ENCODE measurements at places on chromosomes 16 and 17. TPM values are rescaled to one million over a fixed set of nuclear protein-coding genes. Genes with fewer than 3 reads are reported as not detected.

The TCAP gene
- 0.71 TPM for total RNA-seq

The TUBG2 gene
- 23.4 TPM for total RNA-seq

The ABI3 gene
- not detected for total RNA-seq

The TSPOAP1 gene
- not detected for total RNA-seq

The FASN gene
- total RNA-seq, result 120 TPM

The CHP2 gene
- total RNA-seq, result not detected

The SOX9 gene
- total RNA-seq, result 4.5 TPM

The NT5M gene
- 5.0 TPM for total RNA-seq

The SHISA6 gene
- not detected for total RNA-seq

The CCDC154 gene
- total RNA-seq, result 0.28 TPM

The EMC8 gene
- total RNA-seq, result 71.1 TPM

The C1QTNF8 gene
- total RNA-seq, result not detected

The NGFR gene
- total RNA-seq, result 0.26 TPM

The ZFPM1 gene
- total RNA-seq, result 5.0 TPM

The PROCA1 gene
- 1.1 TPM for total RNA-seq

DNA sequence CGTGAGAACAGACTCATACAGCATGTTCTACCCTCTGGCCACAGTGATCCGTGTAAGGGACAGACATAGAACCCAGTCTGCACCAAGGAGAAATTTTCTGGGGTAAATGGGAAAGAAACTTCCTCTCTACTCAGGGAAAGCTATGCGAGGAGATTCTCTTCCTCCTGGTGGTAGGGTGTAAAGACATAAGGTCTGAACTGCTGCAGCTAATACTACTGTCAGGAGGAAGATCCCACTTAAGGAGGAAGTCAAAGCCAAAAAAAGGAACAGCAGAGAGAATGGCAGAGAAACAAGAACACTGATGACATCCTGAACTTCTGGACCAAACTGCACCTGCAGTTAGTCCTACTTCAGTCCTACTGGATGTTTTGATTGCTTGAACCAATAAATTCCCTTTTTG lies 7.1 kb upstream of the TM4SF5 start:
- H3K4me1 ChIP-seq, result no peaks in the 10 kb centered on the region
- peaks cover 18% of the 10 kb centered on the region for H3K27me3 ChIP-seq
- no peak overlapping the region for H3K4me3 ChIP-seq
- H3K36me3 ChIP-seq, result no peaks in the 10 kb centered on the region

- no peaks in the 10 kb centered on the region for H3K27me3 ChIP-seq
- no peak overlapping the region for H3K4me3 ChIP-seq
- DNase-seq, result no peak
- H3K4me1 ChIP-seq, result peaks cover 12% of the 10 kb centered on the region
- H3K36me3 ChIP-seq, result peaks cover 62% of the 10 kb centered on the region
- H3K27ac ChIP-seq, result no peak overlapping the region
Observed at GRCh38 chr16:23491490-23492391, 18.6 kb downstream of the GGA2 start.

DNA sequence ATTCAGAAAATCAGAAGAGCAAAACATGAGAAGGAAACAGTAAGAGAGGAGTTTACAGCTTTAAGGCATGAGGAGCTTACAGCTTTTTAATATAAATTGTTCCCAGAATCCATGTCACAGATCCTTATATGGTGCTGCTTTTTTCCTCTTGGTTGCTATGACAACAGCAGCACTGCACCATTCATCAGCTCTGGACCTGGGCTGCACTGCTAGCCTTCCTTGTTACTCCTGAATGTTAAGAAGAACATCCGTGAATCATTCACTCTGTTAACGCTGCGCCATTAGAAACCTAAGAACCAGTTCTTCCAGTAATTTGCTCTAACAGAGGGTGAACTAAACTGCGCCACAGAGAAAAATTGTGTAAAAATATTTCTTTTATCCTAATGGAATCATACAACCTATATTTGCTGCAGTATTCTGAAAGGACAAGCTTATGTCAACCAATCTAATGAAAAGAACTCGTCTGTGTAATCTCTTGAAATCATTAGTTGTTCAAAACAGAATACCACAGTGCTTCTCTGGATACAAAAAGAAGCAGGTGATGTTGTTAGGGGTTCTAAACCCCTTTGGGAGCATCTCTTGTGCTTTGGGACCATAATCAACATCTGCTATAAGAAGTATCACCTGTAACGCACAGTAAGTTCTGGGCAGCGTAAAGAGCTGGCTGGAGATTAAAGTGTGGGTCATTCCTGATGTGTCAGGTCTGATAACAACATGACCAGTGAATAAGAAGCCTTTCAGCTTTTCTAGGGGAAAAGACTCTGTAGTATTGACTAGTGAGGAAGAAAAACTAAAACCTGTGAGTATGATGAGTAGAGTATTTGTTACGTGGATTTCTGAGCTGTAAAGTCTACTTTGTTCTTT lies 151.2 kb downstream of the TANC2 start:
- H3K36me3 ChIP-seq, result no peaks in the 10 kb centered on the region
- H3K27ac ChIP-seq, result no peak overlapping the region
- no peak overlapping the region for H3K4me3 ChIP-seq
- DNase-seq, result no peak
- H3K27me3 ChIP-seq, result no peaks in the 10 kb centered on the region

DNA sequence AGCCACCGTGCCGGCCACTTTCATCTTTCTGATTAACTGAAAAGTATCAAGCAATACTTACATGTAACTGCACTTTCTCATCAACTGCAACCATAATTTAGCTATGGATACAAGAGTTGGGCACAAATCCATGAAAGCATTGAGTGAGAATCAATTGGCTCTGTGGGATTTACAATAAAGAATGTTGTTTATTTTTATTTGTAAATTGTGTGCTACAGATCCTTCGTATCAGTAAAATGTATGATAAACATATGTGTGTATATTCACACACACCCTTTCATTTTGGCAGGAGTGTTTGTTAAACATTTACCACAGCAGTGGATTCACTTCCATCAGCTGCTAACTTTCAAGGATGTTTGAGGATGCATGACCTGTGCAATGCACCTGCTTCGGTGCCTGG lies 411.0 kb downstream of the WWOX start:
- no peak overlapping the region for H3K27ac ChIP-seq
- DNase-seq, result no peak
- no peaks in the 10 kb centered on the region for H3K27me3 ChIP-seq
- no peaks in the 10 kb centered on the region for H3K36me3 ChIP-seq
- no peak overlapping the region for H3K4me3 ChIP-seq
- peaks cover 12% of the 10 kb centered on the region for H3K4me1 ChIP-seq

DNA sequence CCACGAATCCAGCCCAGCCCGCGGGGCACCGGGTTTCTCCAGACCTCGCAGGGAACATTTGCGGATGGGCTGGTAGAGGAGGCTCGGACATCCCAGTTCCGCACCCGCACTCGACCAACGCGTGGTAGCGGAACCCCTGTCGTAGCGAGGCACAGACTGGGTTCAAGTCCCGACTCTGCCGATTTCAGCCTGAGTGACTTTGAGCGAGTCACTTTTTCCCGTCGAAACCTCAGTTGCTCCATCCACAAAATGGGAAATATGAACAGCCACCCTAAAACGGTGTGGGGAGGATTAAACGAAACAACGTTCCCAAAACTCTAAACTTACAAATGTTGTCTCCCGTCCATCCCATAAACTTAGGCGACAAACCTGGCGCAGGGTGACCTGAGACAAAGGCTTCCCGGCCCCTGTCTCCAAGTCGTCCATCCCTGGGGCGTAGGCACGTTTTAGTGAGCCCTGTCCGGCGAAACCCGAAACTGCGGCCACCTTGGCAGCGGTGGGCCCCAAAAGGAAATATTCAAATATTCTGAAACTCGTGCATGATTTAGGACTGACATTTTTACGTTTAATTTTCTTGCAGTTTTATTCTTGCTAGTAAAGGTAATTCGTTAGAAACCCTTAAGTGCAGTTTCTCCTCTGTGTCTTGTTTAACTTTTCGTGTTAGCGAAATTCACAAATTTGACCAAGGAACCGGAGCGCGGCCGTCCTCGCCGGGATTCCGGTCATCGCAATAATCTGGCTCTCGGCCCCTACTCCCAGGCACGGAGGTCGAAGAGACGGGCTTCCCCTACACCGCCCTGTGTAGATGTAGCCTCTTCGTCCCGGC lies 1.9 kb upstream of the MLLT6 start:
- peaks cover 2% of the 10 kb centered on the region for H3K27me3 ChIP-seq
- H3K27ac ChIP-seq, result peak overlapping the region; percentile 90
- H3K36me3 ChIP-seq, result peaks cover 22% of the 10 kb centered on the region
- peaks cover 17% of the 10 kb centered on the region for H3K4me1 ChIP-seq
- H3K4me3 ChIP-seq, result peak overlapping the region; percentile 99

DNA sequence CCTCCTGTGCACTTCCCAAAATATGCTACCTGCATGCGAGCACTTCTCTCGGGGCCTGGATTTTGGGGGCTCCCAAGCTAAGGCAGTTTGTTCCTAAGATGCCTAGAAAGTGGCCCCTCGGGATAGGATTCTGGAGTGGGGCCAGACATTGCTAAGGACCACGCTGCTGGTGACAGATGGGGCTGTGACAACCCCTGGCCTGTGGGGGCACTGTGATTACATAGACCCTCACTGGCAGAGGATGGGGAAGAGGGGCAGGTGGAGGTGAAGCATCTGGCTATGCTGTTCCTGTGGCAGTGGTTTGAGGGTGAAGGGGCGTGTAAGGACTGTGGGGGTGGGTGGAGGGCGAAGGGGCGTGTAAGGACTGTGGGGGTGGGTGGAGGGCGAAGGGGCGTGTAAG lies 128.4 kb downstream of the ENGASE start:
- no peak overlapping the region for H3K4me3 ChIP-seq
- H3K4me1 ChIP-seq, result peaks cover 10% of the 10 kb centered on the region
- no peak overlapping the region for H3K27ac ChIP-seq

- DNase-seq, result peak; percentile 78
- peaks cover 33% of the 10 kb centered on the region for H3K4me1 ChIP-seq
- peak overlapping the region; percentile 86 for H3K4me3 ChIP-seq
- no peaks in the 10 kb centered on the region for H3K27me3 ChIP-seq
- H3K27ac ChIP-seq, result no peak overlapping the region
Observed at GRCh38 chr16:4937782-4938682, 1.1 kb upstream of the PPL start.

DNA sequence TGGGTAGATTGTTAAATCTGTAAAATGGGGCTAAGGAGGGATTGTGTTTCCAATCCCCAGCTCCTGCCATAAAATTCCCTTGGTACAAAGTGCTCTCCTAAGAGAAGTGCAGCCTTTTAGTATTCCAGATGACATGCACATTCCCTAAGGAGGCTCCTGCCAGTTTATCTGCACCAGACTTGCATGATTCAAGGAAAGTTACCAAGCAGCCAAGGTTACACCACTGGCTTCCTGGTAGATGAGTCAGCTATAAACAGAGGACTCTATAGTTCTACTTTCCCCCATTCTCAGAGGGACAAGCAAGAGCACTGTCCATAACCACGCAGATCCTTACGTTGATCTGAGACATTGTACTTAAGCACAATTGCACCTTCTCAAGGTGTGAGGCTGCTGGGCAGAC lies 1.9 kb downstream of the CALB2 start:
- H3K27ac ChIP-seq, result no peak overlapping the region
- peaks cover 8% of the 10 kb centered on the region for H3K27me3 ChIP-seq
- no peak overlapping the region for H3K4me3 ChIP-seq
- DNase-seq, result peak; percentile 78
- H3K4me1 ChIP-seq, result peaks cover 12% of the 10 kb centered on the region

- peaks cover 44% of the 10 kb centered on the region for H3K4me1 ChIP-seq
- peak; percentile 51 for DNase-seq
- peak overlapping the region; percentile 3 for H3K4me3 ChIP-seq
Observed at GRCh38 chr17:17062866-17063265, 20.6 kb downstream of the MPRIP start.

DNA sequence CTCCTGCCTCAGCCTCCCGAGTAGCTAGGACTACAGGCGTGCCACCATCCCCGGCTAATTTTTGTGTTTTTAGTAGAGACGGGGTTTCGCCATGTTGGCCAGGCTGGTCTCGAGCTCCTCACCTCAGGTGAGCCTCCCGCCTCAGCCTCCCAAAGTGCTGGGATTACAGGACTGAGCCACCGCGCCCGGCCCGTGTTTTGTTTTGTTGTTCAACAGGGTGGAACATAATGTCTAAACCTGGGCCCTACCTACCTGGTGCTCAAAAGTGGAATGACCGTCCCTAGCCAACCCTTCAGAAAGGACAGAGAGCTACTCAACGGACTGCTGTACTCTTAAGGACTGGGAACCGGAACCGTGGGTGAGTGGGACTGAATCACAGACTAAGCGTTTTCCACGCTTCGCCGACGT lies 772 bp upstream of the KIF22 start:
- no peaks in the 10 kb centered on the region for H3K27me3 ChIP-seq
- no peaks in the 10 kb centered on the region for H3K36me3 ChIP-seq
- peak overlapping the region; percentile 84 for H3K4me3 ChIP-seq
- DNase-seq, result no peak

DNA sequence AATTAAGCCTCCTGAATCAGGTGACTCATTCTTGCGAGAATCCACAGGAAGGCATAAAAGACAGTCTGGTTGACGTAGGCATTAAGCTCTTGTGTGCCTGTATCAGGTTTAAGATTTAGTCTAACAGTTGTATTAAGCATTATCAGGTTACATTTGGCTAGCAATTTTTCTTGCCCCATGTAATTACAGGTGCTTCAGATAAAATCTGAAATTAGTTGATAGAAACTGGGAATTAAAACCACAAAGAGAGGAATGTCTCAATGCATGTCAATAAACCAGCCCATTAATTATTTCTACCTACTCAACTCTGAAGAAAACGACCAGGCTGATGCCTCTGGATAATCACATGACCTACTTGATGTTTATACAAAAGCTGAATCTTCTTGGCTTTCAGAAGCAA lies 217.2 kb downstream of the CA10 start:
- H3K4me1 ChIP-seq, result no peaks in the 10 kb centered on the region
- no peak overlapping the region for H3K27ac ChIP-seq
- H3K36me3 ChIP-seq, result no peaks in the 10 kb centered on the region
- DNase-seq, result no peak

DNA sequence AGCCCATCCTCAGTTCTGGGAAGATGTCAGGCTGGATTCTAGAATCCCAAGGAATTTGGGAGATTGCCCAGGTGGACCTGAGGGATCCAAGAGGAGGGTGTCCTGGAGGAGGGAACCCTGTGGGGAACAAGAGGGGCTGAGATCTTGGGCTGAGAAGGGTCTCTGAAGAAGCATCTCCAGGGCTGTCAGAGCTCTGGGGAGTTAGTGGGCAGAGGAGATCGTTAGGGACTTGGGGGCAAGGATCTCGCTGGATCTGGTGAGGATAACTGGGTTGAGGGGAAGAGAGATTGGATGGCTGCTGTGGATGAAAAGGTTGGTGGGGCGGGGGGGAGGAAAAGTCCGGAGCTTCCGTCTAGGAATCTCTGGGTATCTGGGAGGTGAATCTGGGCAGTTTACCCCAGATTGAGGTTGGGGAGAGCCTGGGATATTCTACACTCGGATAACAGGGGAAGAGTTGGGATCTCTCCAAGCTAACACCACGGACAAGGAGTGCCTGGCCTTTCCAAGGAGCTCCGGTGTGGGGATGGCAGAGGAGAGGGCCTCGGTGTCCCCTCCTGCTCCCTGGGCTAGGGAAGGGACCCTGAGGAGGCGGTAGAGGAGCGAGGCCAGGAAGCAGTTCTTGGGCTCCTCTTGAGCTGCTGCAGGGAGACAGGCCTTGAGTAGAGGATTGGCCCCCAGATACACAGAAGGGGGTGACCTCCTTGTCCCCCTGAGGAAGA lies 1.7 kb downstream of the FBXL19 start:
- H3K4me3 ChIP-seq, result peak overlapping the region; percentile 98
- H3K27me3 ChIP-seq, result no peaks in the 10 kb centered on the region
- peak overlapping the region; percentile 73 for H3K27ac ChIP-seq

GRCh38 chr16:70476272-70477020 lies 22.1 kb downstream of the FCSK start:
- peak; percentile 65 for DNase-seq
- peak overlapping the region; percentile 46 for H3K27ac ChIP-seq

- H3K4me3 ChIP-seq, result no peak overlapping the region
- no peak for DNase-seq
- H3K36me3 ChIP-seq, result no peaks in the 10 kb centered on the region
- no peak overlapping the region for H3K27ac ChIP-seq
- no peaks in the 10 kb centered on the region for H3K27me3 ChIP-seq
Observed at GRCh38 chr17:48546137-48546923, 1.4 kb upstream of the HOXB2 start.

Data from MCF 10A (cell line).